T-cell (primary cell): ENCODE measurements at places on chromosomes 6 and 20. TPM values are rescaled to one million over a fixed set of nuclear protein-coding genes. Genes with fewer than 3 reads are reported as not detected.

GRCh38 chr6:114592506-114592905 lies 249.7 kb upstream of the HS3ST5 start:
- H3K4me3 ChIP-seq: no peak overlapping the region
- H3K36me3 ChIP-seq: no peaks in the 10 kb centered on the region
- no peak for DNase-seq
- H3K4me1 ChIP-seq: no peaks in the 10 kb centered on the region
- H3K27me3 ChIP-seq: no peaks in the 10 kb centered on the region
- H3K27ac ChIP-seq: no peak overlapping the region

- no peak for DNase-seq
- no peak overlapping the region for H3K4me3 ChIP-seq
- no peaks in the 10 kb centered on the region for H3K4me1 ChIP-seq
- no peak overlapping the region for H3K27ac ChIP-seq
- H3K27me3 ChIP-seq: peaks cover 8% of the 10 kb centered on the region
Observed at GRCh38 chr20:50415516-50416268, 94.5 kb upstream of the PTPN1 start.

The KCNK16 gene
- total RNA-seq: not detected

The GPX5 gene
- total RNA-seq: not detected

The ADGRF4 gene
- not detected for total RNA-seq

The GFOD1 gene
- 2.7 TPM for total RNA-seq

The MUC22 gene
- not detected for total RNA-seq

DNA sequence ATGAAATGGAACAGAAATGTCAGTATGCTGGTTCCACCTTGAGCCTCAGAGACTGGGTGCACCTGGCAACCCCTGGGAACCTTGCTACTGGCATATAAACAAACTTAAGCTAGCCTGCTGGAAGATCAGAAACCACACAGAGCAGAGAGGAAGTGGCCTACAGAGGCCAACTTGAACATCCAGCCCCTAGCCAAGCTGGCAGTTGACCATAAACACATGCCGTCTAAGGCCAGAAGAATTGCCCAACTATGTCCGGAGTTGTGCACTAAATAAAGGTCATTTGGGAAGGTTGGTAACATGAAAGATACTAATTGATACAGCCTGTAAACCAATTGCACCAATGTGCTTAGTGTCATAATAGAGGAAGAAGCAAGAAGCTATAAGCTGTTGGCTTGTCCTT lies 266.6 kb upstream of the BTBD3 start:
- no peak overlapping the region for H3K4me3 ChIP-seq
- H3K4me1 ChIP-seq: no peaks in the 10 kb centered on the region
- no peak for DNase-seq
- H3K36me3 ChIP-seq: no peaks in the 10 kb centered on the region

- no peak overlapping the region for H3K4me3 ChIP-seq
- no peak for DNase-seq
- H3K4me1 ChIP-seq: no peaks in the 10 kb centered on the region
Observed at GRCh38 chr6:122719176-122719575, 60.3 kb upstream of the FABP7 start.

GRCh38 chr6:13432526-13433184 lies 54.7 kb downstream of the GFOD1 start:
- H3K27ac ChIP-seq: peak overlapping the region; percentile 17
- H3K27me3 ChIP-seq: no peaks in the 10 kb centered on the region
- H3K36me3 ChIP-seq: no peaks in the 10 kb centered on the region
- DNase-seq: no peak

- H3K4me3 ChIP-seq: no peak overlapping the region
- H3K27me3 ChIP-seq: no peaks in the 10 kb centered on the region
- peaks cover 4% of the 10 kb centered on the region for H3K4me1 ChIP-seq
- no peak for DNase-seq
- H3K27ac ChIP-seq: no peak overlapping the region
- H3K36me3 ChIP-seq: peaks cover 94% of the 10 kb centered on the region
Observed at GRCh38 chr6:109472132-109472995, 10.7 kb downstream of the ZBTB24 start.

The MUCL3 gene
- total RNA-seq: 0.09 TPM

The SAMD5 gene
- not detected for total RNA-seq

GRCh38 chr6:80544976-80545722 lies 438.7 kb downstream of the BCKDHB start:
- H3K36me3 ChIP-seq: no peaks in the 10 kb centered on the region
- H3K27me3 ChIP-seq: no peaks in the 10 kb centered on the region
- no peak for DNase-seq

The PTK7 gene
- total RNA-seq: 0.56 TPM

DNA sequence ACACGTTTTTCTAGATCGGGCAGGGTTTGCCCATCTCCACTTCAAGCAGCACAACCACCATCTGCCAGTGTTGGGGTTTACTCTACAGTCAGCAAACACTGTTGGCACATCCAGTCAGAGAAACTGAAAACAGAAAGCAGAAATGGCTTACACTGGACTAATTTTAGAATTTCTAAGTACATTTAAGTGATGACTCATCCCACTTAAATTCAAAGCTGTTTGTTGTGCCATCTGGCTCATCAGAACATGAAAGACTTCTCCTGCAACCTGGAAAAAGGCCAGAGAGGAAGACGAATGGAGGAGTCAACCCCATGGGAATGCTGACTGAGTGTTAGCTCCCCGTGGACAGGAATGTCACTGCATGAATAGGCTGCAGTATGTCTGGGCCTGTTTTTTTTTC lies 21.8 kb downstream of the FAM209B start:
- DNase-seq: no peak
- no peaks in the 10 kb centered on the region for H3K27me3 ChIP-seq
- no peak overlapping the region for H3K27ac ChIP-seq

- H3K27me3 ChIP-seq: no peaks in the 10 kb centered on the region
- no peak overlapping the region for H3K4me3 ChIP-seq
- H3K27ac ChIP-seq: no peak overlapping the region
- no peak for DNase-seq
- H3K4me1 ChIP-seq: no peaks in the 10 kb centered on the region
Observed at GRCh38 chr6:143328876-143329275, 121.6 kb downstream of the ADAT2 start.

The LRRC73 gene
- not detected for total RNA-seq

GRCh38 chr6:145147981-145148749 lies 587.2 kb downstream of the EPM2A start:
- DNase-seq: no peak
- no peaks in the 10 kb centered on the region for H3K27me3 ChIP-seq

The RGS17 gene
- total RNA-seq: 0.30 TPM

DNA sequence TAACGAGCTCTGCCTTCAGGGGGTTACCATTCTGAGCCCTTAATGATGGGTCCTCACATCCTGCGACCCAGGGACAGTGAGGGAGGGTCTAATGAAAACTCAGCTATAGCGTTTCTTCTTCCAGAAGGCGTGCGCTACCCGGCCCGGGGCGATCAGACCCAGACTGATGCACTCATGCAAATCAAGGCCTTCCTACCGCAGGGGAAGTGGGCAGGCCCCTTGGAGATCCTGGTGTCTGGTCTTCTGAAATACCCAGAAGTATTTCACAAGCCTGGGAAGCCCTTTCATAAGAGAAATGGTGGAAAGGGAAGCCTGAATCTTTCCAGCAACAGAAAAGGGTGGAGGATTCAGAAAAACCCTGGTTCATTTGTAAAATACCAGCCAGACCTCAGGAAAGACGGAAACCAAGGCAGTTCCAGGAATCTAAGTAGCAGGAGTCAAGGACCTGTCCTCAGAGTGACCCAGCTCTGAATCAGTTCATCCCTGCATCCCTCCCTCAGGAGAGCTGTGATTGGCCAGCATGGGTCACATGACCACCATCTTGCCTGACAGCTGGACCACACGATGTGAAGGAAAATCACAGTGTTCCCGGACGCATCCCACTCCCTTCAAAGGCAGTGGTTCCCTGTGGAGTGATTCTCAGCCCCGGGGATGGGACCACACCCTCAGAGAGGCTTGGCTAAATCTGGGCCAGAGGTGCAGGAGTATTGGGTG lies 12.7 kb downstream of the BFSP1 start:
- H3K4me3 ChIP-seq: no peak overlapping the region
- H3K36me3 ChIP-seq: no peaks in the 10 kb centered on the region
- no peak for DNase-seq
- H3K27me3 ChIP-seq: no peaks in the 10 kb centered on the region

- H3K27ac ChIP-seq: no peak overlapping the region
- H3K27me3 ChIP-seq: no peaks in the 10 kb centered on the region
- no peak overlapping the region for H3K4me3 ChIP-seq
- DNase-seq: no peak
- no peaks in the 10 kb centered on the region for H3K4me1 ChIP-seq
Observed at GRCh38 chr6:104625536-104625935, 234.2 kb downstream of the HACE1 start.

- no peaks in the 10 kb centered on the region for H3K36me3 ChIP-seq
- peaks cover 24% of the 10 kb centered on the region for H3K4me1 ChIP-seq
- peak overlapping the region; percentile 93 for H3K27ac ChIP-seq
- H3K4me3 ChIP-seq: peak overlapping the region; percentile 87
- DNase-seq: peak; percentile 99
Observed at GRCh38 chr6:32195652-32195901, 3.1 kb upstream of the GPSM3 start.

- H3K36me3 ChIP-seq: peaks cover 86% of the 10 kb centered on the region
- no peaks in the 10 kb centered on the region for H3K27me3 ChIP-seq
- no peaks in the 10 kb centered on the region for H3K4me1 ChIP-seq
Observed at GRCh38 chr6:15501826-15502445, 160.9 kb downstream of the DTNBP1 start.

- H3K36me3 ChIP-seq: peaks cover 7% of the 10 kb centered on the region
- no peak overlapping the region for H3K4me3 ChIP-seq
- no peaks in the 10 kb centered on the region for H3K27me3 ChIP-seq
- H3K27ac ChIP-seq: no peak overlapping the region
- H3K4me1 ChIP-seq: no peaks in the 10 kb centered on the region
Observed at GRCh38 chr6:30020626-30021025, 40.4 kb upstream of the POLR1H start.

GRCh38 chr6:157841211-157841840 lies 18.3 kb downstream of the SNX9 start:
- H3K4me1 ChIP-seq: no peaks in the 10 kb centered on the region
- no peak overlapping the region for H3K4me3 ChIP-seq

The SUMO4 gene
- 8.5 TPM for total RNA-seq

- H3K4me1 ChIP-seq: no peaks in the 10 kb centered on the region
- H3K4me3 ChIP-seq: no peak overlapping the region
- no peaks in the 10 kb centered on the region for H3K27me3 ChIP-seq
- H3K36me3 ChIP-seq: no peaks in the 10 kb centered on the region
Observed at GRCh38 chr20:36421641-36422040, 115.5 kb downstream of the DLGAP4 start.

DNA sequence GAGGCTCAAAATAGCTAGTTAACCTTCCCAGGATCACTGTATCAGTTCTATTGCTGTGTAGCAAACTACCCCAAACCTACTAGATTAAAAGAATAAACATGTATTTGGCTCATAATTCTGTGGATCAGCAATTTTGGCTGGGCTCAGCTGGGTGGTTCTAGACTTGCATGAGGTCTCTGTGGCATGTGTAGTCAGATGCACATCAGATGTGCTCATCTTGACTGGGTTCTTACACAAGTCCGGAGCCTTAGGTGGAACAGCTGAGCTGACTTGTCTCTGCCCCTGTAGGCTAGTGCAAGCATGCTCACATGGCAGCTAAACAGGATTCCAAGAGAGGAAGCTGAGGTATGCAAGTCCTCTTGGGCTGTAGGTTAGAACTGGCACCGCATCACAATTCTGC lies 173.2 kb upstream of the PRND start:
- DNase-seq: no peak
- H3K27me3 ChIP-seq: peaks cover 5% of the 10 kb centered on the region
- H3K36me3 ChIP-seq: no peaks in the 10 kb centered on the region
- H3K27ac ChIP-seq: no peak overlapping the region

- H3K27ac ChIP-seq: no peak overlapping the region
- no peak overlapping the region for H3K4me3 ChIP-seq
Observed at GRCh38 chr20:62235001-62235776, 3.1 kb upstream of the OSBPL2 start.

The NKX2-2 gene
- not detected for total RNA-seq

DNA sequence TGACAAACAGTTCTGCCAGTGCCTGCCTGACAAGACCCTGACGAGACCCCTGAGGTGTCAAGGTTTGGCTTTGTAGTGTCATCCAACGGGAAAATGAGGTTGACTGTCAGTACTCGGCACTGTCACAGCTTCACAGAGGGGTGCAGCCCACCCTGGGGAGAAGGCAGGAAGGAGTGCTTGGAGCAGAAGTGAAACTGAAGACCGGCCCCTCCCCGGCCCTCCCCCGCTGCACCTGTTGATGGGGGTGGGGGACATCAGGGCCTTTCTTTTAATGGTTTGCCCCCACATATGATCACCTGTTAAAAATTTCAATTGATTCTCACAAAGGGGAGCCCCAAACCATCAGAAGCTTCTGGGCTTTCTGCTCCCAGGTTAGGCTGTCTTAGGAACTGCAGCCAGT lies 6.8 kb downstream of the PMEPA1 start:
- H3K36me3 ChIP-seq: no peaks in the 10 kb centered on the region
- H3K27ac ChIP-seq: no peak overlapping the region
- no peak overlapping the region for H3K4me3 ChIP-seq
- peaks cover 24% of the 10 kb centered on the region for H3K27me3 ChIP-seq

GRCh38 chr6:97717086-97717485 lies 434.1 kb upstream of the MMS22L start:
- no peaks in the 10 kb centered on the region for H3K4me1 ChIP-seq
- no peaks in the 10 kb centered on the region for H3K36me3 ChIP-seq

GRCh38 chr6:143400258-143401067 lies 50.0 kb downstream of the ADAT2 start:
- no peak overlapping the region for H3K4me3 ChIP-seq
- peaks cover 12% of the 10 kb centered on the region for H3K4me1 ChIP-seq
- no peaks in the 10 kb centered on the region for H3K27me3 ChIP-seq

The OSER1 gene
- 96.7 TPM for total RNA-seq

- H3K4me3 ChIP-seq: no peak overlapping the region
- H3K27me3 ChIP-seq: peaks cover 8% of the 10 kb centered on the region
- DNase-seq: no peak
- no peaks in the 10 kb centered on the region for H3K4me1 ChIP-seq
- no peak overlapping the region for H3K27ac ChIP-seq
- H3K36me3 ChIP-seq: no peaks in the 10 kb centered on the region
Observed at GRCh38 chr20:751761-752160, 16.5 kb downstream of the SLC52A3 start.

DNA sequence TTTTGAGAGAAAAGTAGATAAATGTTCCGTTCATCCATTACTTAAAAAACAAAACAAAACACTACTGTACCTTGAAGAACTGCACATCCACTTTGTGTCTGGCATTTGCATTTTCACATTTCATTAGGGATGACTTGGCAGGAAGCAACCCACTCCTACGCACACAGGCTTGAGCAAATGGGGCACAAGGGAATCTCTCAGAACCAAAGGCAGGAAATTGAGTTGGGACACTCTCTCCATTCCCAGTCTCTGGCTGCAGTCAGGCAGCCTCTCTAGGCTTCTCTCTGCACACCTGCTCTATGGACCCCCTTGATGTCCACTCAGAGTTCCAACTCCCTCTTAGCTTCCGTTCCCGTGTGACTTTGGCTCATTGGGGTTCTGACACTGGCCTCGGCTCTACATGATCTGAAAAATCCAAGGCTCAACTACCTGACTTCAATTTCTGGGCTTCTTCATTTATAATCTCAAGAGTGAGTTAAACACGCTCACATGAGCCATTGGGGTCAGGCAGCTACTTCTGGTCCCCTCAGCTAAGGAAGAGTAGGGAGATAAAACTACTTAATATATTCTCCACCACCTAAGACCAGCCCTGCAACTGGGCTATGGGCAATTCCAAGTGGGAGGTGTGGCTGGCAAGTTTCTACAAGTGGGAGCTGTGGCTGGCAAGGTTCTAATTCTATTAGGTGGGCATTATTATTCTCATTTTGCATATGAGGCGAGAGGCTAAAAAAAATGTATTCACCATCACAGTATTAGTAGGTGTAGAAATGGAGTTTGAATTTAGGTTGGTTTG lies 251.9 kb downstream of the SOD2 start:
- H3K4me3 ChIP-seq: no peak overlapping the region
- H3K4me1 ChIP-seq: no peaks in the 10 kb centered on the region
- H3K27me3 ChIP-seq: no peaks in the 10 kb centered on the region
- DNase-seq: no peak
- H3K27ac ChIP-seq: no peak overlapping the region

The SLC35B2 gene
- 17.0 TPM for total RNA-seq

The UBE2J1 gene
- 15.4 TPM for total RNA-seq

The KCNK15 gene
- total RNA-seq: 0.13 TPM
